ENCODE measurements at places on chromosomes 12 and 14. TPM values are rescaled to one million over a fixed set of nuclear protein-coding genes. Genes with fewer than 3 reads are reported as not detected.

The DAO gene
- not detected for total RNA-seq

The CRIP1 gene
- 2.6 TPM for total RNA-seq

The FAM186B gene
- not detected for total RNA-seq

The AVPR1A gene
- 2.0 TPM for total RNA-seq

The TAMALIN gene
- total RNA-seq, result 19.4 TPM

The TOMM20L gene
- total RNA-seq, result 19.7 TPM

The CHPT1 gene
- total RNA-seq, result 62.0 TPM

The TAS2R20 gene
- total RNA-seq, result 7.5 TPM

The ORAI1 gene
- total RNA-seq, result 0.66 TPM

The PRPH gene
- 9.6 TPM for total RNA-seq

The JDP2 gene
- total RNA-seq, result 17.9 TPM

The PHETA1 gene
- total RNA-seq, result 20.4 TPM

The AGAP2 gene
- 0.33 TPM for total RNA-seq

The TAS2R30 gene
- 12.2 TPM for total RNA-seq

The PTGER2 gene
- total RNA-seq, result not detected

The LPAR5 gene
- total RNA-seq, result 3.6 TPM

The ACRBP gene
- 0.78 TPM for total RNA-seq

The KRT73 gene
- total RNA-seq, result 1.3 TPM

The FAM222A gene
- total RNA-seq, result 8.0 TPM

The C3AR1 gene
- total RNA-seq, result 0.66 TPM

The AKAP5 gene
- total RNA-seq, result not detected

The GLIPR1 gene
- 6.3 TPM for total RNA-seq
